ENCODE measurements at places on chromosomes 12 and 14.

DNA sequence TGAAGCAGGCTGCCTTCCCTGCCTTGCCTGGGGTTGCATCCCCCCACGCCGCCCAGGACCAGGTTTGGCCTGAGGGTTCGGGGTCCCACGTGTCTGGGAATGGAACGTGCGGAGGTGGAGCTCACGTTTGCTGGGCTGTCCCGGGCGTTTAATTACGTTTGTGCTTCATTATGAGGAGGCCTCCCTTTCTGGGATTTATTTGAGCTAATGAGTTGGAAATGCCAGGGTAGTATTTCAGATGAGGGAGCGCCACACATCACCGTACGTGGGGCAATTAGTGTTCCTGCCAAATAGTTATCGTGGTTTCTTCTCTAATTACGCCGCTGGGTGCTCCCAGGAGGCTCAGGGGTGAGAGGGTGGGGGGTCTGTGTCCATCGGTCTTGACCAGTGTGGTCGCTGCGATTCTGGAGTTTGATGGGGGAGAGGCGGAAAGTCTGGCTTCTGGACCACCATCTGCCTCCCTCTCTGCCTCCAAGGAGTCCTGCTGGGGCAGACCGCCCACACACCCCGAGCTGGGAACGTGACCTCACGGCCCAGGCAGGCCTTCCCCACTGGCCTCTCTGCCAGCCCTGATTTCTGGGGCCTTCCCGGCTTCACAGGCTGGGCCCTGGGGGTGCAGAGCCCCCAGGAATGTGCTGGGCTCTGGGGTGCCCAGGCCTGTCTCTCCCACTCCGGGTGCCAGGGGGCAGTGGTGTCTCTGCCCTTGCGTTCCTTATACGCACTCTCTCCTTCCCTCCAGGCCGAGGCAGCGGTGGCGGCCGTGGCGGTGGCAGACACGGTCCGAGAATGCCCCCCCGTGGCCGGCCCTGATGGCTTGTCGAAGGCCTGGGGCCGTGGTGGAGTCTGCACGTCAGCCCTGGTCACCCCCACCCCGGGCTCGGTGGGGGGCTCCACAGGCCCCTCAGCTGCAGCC lies 18.9 kb downstream of the KIF26A start:
- DNase-seq = no peak

DNA sequence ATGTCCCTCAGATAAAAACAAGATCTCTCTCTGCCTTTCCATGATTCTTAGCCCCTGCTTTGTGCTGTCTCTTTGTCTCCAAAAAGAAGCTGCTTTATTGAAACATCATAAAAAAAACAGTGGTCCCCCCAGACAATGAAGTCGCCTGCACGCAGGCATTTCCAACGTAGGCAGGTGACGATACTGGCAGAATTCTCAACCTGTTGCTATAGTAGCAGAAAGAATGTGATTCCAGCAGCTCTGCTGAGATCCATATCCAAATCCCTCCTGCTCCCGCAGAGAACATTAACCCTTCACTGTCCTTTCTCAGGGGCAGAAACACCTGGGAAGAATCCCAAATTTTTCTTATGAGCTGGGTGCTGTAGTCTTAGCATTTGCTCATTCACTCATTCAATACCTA lies 84.8 kb downstream of the STON2 start:
- no peak for DNase-seq

DNA sequence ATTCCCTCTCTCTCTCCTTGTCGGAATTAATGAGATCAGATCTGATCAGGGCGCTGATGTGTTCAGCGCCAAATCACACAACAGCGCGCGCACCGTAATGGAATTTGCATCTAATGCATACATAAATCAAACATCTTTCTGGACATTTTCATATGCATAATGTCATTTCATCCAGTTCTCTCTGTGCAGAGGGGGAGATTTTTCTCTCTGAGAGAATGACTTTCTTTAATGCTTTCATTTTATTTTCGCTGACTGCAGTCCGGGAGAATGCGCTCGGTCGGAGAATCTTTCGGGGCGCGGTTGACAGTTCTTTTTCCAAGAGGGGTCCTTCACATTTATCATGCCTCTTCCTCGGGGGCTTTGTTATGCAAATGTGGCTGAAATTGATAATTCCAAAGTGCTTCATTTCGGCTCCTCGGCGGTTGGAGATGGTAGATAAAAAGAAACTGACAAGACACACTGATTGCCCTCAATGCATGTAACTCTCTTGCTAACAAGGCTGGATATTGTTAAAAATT lies 615.9 kb downstream of the VRK1 start:
- DNase-seq = no peak

- DNase-seq = peak; percentile 68
Measured at GRCh38 chr12:91811481-91812287, 334.0 kb downstream of the BTG1 start.

GRCh38 chr14:33676891-33677290 lies 274.0 kb downstream of the EGLN3 start:
- no peak for DNase-seq

DNA sequence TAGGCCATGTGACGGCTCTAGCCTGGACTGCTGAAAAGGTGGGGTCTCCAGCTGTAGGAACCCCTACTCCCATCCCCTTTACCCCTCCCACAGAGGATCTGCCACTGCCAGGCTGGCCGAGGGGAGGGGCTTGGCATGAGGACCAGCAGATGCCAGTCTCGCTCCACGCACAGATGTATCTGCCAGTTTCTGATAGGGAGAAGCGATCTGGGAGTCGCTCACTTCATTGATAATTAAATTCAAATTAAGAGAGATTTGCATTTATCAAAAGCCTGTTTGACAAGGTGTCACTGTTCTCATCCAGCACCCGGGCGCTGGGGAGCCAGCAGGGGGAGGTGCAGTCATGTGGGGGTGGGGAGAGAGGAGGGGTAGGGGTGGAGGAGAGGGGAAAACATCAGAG lies 217.6 kb upstream of the MYL2 start:
- DNase-seq = no peak

GRCh38 chr14:61486930-61487495 lies 165.6 kb downstream of the PRKCH start:
- DNase-seq = no peak

GRCh38 chr12:38477340-38478090 lies 160.9 kb downstream of the ALG10B start:
- DNase-seq = no peak

- no peak for DNase-seq
Measured at GRCh38 chr14:64117671-64118402, 176.3 kb downstream of the ESR2 start.

GRCh38 chr12:8644345-8645248 lies 18.0 kb downstream of the MFAP5 start:
- DNase-seq = peak; percentile 18

DNA sequence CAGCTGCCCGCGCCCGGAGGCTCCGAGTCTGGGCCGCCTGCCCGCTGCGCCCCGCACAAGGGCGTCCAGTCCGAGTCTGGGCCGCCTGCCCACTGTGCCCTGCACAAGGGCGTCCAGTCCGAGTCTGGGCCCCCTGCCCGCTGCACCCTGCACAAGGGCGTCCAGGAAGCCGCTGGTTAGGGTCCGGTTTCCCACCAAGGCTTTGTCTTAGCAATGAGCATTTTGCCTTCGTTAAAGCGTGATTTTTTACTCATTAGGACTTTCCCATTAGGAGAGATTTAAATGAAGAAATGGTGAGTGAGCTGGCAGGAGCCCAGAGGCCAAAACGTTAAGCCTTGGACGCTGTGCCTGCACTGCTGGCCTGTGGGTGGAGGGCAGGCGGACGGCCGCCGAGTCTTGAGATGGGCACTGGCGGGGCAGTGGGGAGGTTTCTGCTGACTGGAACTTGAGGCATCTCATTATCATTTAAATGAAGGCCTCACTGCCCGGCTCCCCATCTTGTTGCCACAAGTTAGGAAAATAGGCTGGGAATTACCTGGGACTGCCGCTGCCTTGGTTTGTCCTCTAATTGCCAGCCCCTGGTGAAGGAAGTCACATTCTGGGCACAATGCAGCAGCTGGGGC lies 36.0 kb downstream of the FBRSL1 start:
- no peak for DNase-seq

DNA sequence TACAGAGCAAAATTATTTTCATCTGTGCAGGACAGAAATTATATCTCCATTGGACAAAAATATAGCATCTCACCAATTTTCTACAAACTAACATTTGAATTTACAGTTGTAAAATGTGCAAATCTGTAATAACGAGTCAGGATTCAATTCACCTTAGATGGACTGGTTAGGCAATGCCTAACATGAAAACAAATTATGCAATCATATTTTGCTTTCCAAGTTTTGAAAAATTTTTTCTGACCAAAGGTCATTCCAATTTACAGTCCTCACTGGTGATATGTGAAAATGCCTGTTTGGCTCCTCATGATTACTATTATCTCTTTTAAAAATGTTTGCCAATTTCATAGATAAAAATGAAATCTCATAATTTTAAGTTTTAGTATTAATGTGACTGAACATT lies 6.5 kb upstream of the CPM start:
- no peak for DNase-seq

- DNase-seq = no peak
Measured at GRCh38 chr12:14257303-14257733, 108.2 kb upstream of the ATF7IP start.

GRCh38 chr14:68401317-68401716 lies 391.6 kb downstream of the ZFP36L1 start:
- peak; percentile 92 for DNase-seq

- DNase-seq = no peak
Measured at GRCh38 chr14:101477648-101478047, 83.6 kb upstream of the DIO3 start.

GRCh38 chr12:3160081-3160480 lies 82.9 kb downstream of the TSPAN9 start:
- DNase-seq = peak; percentile 38

GRCh38 chr12:39959031-39959430 lies 146.8 kb downstream of the SLC2A13 start:
- no peak for DNase-seq

DNA sequence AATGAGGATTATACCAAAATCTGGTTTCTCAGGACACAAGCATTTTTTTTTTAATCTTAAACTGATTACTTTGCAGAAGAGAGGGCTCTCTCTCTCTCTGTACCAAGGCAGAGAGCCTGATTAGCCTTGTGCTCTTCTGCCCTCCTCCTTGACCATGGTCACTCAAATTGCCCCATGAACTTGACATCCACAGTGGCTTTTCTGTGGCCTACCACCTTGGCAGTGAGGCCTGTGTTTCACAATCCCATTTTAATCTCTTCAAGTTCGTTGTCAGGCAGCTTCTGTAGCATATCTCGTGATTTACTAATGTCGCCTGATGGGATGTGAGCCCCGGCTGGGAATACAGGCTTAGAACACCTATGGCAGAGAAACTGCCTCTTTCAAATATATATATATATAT lies 30.7 kb upstream of the PWP1 start:
- DNase-seq = no peak

DNA sequence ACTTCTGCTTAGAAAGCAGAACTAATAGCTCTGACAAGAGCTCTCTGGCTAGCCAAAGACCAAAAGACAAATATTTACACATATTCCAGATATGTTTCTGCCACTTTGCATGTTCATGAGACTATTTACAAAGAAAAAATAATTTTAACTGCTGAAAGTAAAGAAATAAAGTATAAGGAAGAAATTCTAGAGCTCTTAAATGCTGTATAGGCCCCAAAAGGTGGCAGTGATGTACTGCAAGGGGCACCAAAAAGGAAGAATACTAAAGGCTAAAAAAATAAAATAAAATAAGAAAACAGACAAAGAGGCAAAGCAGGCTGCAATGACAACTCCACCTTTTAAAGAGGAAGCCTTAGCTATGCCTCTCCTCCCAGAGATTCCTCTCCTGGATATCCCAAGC lies 23.0 kb downstream of the KLRK1 start:
- DNase-seq = peak; percentile 46

DNA sequence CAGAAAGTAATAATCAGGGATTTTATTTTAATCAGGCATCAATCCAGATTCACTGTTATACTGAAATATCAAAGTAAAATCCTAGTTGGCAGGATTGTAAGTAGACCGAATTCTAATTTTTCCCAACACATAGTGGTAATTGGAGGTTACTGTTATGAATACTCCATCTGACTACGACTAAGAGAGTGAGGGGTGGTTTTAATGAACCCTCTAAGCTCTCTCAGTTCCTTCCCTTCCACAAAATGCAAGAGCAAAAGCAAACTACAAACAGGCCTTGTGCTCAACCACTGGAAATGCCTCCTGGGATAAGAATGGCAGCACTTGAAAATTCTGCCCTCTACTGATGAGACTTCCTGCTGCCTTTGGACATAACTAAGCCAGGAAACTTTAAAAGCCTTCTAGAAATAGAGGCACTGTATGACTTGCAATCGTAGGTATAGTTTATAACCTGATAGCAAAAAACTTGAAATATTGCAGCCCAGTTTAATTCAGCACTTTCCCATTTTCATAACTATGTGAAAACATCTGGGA lies 184.8 kb downstream of the SLC16A7 start:
- peak; percentile 57 for DNase-seq

GRCh38 chr14:103597623-103598377 lies 31.2 kb upstream of the KLC1 start:
- DNase-seq = peak; percentile 81

DNA sequence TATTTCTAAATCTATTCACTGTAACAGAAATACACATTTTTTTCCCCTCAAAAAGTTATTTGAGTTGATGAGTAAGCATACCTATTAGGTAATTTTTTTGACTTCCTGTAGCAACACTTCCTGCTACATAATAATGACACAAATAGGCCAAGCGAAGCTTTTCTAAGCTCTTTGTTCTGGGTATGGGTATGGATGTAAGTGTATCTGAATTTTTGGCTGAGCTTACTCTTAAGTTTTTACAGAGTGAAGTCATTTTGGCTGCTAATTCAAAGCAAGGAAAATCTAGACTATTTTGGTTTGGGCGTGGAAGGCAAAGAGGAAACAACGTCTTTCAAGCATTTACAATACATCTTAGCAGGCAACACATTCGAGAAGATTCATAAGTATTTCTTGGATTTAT lies 1206.0 kb upstream of the FLRT2 start:
- DNase-seq = peak; percentile 62

DNA sequence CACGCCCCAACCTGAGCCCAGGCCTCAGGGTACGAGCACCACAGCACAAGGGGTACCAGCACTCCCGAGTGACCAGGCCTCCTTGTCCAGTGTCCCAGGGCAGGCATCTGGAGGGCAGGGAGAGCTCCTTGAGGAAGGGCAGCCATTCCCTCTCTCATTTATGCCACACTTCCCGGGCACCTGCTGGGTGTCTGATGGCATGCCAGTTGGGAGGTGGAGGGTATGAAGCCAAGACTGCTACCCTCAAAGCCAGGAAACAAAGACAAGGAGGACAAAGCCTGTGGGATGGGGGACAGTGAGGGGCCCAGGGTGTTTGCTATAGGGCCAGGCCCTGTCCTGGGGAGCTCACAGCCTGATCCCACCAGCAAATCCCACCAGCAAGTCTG lies 45.6 kb downstream of the CCDC88C start:
- no peak for DNase-seq

GRCh38 chr12:59768031-59768430 lies 172.2 kb downstream of the SLC16A7 start:
- no peak for DNase-seq

GRCh38 chr12:104886418-104887401 lies 71.4 kb downstream of the SLC41A2 start:
- DNase-seq = peak; percentile 46

DNA sequence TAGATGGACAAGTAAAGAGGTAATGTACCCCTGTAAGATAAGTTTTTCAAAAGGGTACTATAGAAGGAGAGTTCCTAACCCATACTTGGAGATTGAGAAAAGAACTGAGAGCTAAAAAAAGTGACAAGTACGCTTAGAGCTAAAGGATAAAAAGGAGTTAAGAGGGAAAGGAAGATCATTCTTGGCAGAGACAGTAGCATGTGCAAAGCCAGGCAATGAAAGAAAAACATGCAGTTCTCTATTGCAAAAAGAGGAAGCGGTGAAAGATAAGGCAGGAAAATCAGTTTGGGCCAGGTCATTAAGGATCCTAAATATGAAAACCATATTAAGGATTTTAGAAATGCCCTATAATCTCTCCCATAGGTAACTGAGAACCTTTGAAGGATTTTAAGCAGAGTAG lies 500.4 kb upstream of the GARIN6 start:
- DNase-seq = no peak

Measured in fibroblast of upper back skin (primary cell).